Cardiac fibroblast (primary cell): ENCODE measurements at places on chromosomes 7 and 10.

GRCh38 chr10:60706146-60706545 is 72.1 kb upstream of the CDK1 start:
- DNase-seq: no peak

DNA sequence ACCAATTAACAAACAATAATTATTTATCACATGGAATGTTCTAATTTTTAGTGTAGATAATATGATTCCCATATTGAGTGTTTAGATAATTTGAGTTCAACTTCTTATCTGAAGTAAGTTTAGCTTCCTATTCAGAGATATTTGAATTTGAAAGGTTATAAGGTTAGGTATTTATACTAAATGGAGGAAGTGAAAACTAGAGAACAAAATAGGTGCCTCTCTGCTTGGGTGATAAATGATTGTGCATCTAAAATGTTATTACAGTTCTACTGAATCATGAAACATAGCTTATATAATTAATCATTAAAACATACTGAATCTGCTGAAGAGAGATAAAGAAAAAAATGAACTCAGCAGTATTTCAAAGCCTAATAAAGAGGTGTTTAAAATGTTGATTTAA is 1174.3 kb downstream of the XPNPEP1 start:
- DNase-seq: no peak

- no peak for DNase-seq
Measured at GRCh38 chr10:32046151-32046550, 10.1 kb downstream of the KIF5B start.

- no peak for DNase-seq
Measured at GRCh38 chr7:29405891-29406290, 157.7 kb upstream of the PRR15 start.

DNA sequence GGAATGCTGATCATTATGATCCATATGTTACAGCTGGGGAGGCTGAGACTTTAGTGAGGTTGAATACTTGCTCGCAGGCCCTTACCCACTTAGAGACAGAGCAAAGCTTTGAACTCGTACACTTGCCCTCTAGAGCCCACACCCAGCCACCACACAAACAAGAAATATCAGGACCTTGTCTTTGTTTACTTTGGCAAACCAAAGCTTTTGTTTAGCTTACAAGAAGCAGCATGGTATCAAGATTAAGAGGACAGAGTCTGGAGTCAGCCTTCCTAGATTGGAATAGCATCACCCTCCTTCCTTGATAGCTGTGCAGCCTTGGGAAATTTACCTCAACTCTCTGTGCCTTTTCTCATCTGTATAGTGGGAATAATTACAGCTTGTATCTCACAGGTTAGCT is 477.5 kb downstream of the SUGCT start:
- DNase-seq: no peak

GRCh38 chr7:14228341-14228740 is 238.9 kb upstream of the ETV1 start:
- DNase-seq: no peak

- DNase-seq: peak; percentile 39
Measured at GRCh38 chr10:44985175-44985681, 6.6 kb upstream of the DEPP1 start.

DNA sequence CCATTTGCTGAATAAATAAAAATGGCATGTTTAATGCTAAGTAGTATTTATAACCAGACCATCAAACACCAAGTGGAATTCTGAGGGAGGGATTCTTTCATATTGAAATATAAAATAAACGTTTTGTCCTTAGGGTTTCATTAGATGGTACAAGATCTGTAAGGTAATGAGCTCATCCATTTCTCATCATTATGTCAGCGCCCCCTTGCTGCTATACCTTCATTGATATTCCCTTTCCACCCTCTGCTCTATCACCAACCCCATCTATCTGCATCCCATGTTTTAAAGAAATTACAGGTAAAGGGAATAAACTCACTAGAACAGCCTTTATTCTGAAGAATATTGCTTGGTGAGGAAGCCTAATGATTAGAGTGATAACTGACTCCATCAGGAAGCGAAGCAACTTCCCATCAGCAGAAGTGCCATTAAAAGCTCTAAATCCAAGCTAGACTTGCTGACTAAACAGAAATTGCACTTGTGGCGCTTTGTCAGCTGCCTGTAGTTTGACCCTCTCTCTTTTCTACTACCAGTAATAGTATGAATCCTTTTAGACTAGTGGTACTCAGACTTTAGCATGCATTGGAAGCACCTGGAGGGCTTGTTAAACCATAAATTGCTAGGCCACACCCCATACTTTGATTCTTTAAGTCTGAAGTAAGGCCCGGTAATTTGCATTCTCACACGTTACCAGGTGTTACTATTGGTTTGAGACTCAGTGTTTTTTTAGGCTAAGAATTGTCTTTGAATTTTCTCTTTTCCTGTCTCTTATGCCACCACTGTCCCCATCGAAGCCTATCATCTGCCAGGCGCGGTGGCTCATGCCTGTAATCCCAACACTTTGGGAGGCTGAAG is 27.5 kb downstream of the ADD3 start:
- DNase-seq: no peak
